Stimulated activated CD4-positive, alpha-beta T cell treated with anti-CD3 and anti-CD28 coated beads, TNF-alpha, amount 100 ng/mL, for 1 hour (primary cell): ENCODE measurements at places on chromosomes 6 and 20.

GRCh38 chr20:43842126-43843020, 72.3 kb upstream of the TOX2 start:
- no peak for DNase-seq

DNA sequence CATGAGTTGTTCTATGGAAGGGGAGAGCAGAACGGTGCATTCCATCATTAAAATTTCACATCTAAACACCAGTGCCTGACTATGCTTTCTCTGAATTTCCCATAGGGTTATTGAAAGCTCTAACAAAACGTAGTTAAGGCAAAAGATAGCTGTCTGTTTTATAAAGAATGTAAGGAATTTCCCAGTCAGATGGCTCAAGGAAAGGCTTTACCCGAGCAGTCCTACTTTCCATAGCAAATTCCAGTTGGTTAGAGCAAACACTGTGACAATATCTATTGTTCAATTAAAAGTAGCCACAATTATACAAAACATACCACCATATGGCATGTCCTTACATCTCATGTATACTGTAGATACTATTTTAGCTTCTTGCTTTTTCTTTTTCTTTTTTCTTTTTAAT, 1059.5 kb upstream of the FLRT3 start:
- DNase-seq, result no peak

- DNase-seq, result no peak
Observed at GRCh38 chr6:52953911-52954839, 40.9 kb downstream of the GSTA4 start.

DNA sequence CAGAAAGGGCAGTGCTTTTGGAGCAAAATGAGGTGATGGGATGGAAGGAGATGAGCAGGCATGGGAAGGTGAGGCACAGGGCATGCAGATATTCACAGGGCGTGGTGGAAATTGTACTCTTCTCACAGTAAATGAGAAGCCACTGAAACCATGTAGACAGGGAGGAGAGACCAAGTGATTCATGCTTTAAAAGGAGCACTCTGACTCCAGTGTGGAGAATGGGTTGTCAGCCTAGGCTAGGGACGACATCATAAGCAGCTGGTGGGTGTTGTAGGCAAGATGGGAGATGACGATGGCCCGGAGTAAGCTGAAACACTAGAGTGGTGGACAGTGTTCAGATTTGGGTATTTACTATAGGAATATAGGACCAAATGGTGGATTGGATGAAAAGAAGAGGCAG, 18.4 kb downstream of the PDE7B start:
- no peak for DNase-seq
